Omental fat pad (tissue), 4 donors: ENCODE measurements at places on chromosomes 11 and 22.

GRCh38 chr11:44136176-44136945, 40.9 kb downstream of the EXT2 start:
- DNase-seq: no peak

GRCh38 chr11:38256436-38256835, 1658.4 kb upstream of the RAG2 start:
- DNase-seq: no peak

DNA sequence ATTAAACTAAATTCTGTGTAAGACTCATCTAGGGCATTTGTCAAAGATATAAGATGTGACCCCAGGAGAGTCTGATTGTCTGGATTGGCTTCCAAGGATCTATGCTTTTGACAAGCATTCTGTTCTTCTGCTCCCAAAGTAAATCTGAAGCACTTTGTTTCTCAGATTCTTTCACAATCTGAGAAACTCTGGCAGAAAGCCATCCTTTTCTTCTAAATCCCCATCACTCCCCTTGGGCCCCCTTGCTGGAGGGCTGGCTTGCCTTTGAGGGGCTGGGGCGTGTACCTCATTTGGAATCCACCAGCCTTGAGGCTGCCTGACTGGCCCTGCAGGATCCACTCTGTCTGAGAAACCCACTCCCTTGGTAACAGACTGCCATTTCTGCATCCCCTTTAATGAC, 173.5 kb upstream of the CTSC start:
- DNase-seq: no peak

DNA sequence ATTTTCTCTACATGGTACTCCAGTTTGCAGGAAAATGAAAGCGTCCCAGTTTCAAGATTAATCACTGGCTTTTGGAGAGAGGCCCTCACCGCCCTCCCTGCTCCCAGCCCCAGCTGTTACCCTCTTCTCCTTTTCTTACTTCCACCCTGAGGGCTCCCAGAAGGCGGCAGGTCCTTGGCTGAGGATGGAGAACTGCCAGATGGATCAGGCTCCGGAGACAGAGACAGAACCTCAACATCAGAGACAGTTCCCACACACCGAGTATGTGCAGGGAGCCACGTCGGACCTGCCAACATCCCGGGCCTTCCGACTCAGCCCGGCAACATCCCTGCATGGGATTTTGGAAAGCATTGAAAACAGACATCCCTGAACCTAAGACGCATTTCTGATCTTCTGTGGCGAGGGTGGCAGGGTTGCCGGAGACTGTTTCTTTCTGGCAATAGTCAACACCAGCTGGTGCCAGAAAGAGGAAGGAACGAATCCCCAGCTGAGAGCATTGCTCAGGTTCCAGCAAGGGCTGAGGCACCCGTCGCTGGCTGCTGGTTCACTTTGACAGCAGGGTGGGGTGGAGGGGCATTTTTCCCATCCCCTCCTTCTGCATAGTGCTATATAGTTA, 467.1 kb downstream of the MIAT start:
- no peak for DNase-seq

GRCh38 chr22:31753005-31753633, 700 bp upstream of the DEPDC5 start:
- no peak for DNase-seq

DNA sequence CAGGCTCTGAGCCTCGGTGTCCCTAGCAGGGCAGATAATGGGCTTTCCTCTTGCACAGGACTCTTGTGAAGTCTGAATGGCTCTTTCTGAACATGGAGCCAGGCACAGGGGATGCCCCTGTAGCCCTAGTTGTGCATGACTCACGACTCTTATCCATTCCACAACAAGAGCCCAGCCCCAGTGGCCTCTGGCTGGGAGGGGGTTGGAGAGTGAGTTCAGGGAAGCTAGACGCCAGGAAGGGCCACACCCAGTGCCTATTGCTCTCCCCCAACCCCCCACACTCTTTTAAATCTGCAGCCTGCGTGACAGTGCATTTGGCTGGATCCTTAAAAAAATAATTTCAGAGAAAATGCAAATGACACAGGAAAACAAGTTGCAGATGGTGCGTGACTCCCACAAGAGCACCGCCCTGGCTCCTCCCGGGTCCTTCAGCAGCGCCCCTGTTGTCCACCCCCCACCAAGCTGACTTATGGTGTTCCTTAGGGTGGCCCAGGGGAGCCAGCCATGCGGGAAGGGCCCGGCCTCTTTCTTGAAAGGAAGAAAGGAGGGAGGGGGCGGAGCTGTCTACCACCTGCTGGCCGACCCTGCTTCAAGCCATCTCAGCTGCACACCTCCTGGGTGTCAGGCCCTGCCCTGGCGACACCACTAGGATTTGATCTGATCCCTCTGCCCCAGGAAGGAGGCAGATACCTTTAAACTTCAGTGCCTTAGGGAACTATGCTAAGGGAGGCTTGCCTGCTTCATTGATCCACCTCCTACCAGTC, 74.7 kb downstream of the MN1 start:
- DNase-seq: no peak

- DNase-seq: no peak
These were observed 125.2 kb upstream of the SPON1 start for GRCh38 chr11:13837286-13837685.

- DNase-seq: no peak
These were observed 360.9 kb upstream of the NARS2 start for GRCh38 chr11:78935398-78936068.

DNA sequence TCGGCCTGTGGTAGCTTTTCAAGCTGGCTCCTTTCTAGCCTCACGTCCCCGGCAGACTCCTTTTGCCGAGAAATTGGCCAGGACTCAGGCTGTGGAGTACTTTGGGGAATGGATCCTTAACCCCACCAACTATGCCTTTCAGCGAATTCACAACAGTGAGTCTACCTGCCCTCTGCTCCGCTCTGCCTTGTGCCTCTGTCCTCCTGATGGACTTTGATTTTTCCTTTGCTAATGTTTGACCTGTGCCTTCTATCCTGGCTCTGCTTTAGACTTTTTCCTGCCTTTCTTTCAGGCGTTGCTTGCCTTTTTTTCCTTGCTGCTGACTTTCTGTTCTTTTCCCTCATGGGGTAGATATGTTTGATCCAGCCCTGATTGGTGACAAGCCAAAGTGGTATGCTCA, 12.5 kb downstream of the MADD start:
- no peak for DNase-seq

- no peak for DNase-seq
These were observed 557 bp downstream of the PACSIN2 start for GRCh38 chr22:43014316-43014868.

- DNase-seq: peak; percentile 45
These were observed 31.6 kb upstream of the JAM3 start for GRCh38 chr11:134037046-134037908.

GRCh38 chr11:70846781-70847655, 405.4 kb downstream of the SHANK2 start:
- DNase-seq: no peak

GRCh38 chr11:25733777-25734176, 598.2 kb upstream of the ANO3 start:
- DNase-seq: no peak

DNA sequence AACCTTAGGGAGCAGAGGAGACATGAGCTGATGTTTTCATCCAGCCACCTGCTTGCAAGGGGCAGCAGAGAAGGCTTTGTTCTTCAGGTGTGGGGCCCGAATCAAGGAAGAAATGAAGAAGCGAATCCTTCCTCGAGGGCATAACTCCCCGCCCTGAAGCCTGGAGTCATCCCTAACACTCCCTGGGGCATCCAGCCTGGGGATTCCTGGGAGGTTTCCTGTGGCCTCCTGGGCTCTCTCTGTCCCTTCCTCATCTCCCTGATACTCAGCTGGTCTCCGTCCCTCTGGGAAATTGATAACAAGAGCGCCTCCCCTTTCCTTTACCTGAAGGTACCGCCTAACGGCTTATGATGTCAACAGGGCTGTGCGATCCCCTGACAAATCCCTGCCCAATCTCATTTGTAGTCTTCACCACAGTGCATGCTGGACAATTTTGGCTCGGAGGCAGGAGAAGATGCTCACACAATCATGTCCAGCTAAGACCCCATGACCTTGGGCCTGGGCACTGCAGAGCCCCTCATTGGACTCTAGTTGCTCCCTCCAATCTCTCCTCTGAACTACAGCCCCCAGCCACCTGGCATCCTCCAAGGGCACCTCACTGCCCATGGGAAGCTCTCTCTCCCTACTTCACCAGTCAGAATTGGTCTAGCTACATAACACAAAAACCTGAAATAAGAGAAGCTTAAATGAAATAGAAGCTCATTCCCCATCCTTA, 80.6 kb upstream of the RTL6 start:
- DNase-seq: no peak

DNA sequence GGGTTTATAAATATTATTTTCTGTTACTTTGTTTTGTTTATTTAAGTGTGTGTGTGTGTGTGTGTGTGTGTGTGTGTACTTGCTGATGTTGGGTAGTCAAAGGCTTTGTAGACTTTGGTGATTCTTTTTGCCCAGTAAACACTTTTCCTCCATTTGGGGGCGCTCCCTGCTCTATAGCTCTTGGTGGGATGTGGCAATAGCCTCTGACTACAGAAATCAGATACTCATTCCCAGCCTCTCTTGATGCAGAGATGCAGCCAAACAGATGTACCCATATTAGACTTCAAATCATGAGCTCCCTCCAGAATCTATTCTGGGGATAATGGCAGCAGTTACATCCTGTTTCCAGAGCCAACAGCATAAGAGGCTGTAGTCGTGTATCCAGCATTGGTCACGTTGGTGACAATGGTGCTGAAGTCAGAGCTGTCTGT, 33.4 kb upstream of the APOL5 start:
- no peak for DNase-seq

- no peak for DNase-seq
These were observed 74.7 kb downstream of the SC5D start for GRCh38 chr11:121367001-121367843.

DNA sequence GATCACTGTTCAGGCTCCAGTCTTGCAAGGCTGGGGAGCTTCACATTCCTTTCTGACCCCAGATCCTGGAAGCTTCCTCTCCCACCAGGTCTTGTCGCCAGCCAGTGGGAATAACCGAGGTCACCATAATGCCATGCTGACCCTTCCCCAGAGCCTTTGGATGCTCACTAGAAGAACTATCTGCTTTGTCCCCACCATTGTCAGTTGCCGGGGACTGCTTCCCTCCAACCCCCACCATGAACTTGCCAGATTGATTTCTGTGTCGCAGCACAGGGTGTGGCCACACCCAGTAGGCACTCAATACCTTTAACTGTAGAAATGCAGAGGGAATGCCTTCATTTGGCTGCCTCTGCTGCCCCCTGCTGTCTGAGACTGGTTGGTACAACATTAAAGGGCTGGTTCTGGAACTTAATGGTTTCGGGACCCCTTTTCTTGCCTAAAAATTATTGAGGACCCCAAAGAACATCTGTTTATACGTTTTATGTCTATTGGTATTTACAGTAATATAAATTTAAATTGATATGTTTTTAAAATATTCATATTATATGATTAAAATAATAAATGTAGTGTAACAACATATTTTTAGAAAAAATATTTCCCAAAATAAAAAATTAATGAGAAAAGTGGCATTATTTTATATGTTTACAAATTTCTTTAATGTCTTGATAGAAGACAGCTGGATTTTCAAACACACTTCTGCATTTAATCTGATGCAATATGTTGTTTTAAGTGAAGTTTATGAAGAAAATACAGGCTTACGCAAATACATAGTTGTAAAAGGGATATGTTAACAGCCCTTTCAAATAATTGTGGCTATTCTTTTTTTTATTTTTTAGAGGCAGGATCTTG, 6.7 kb upstream of the GDPD5 start:
- DNase-seq: peak; percentile 78

GRCh38 chr11:117892651-117893050, 16.2 kb upstream of the FXYD6 start:
- DNase-seq: no peak

DNA sequence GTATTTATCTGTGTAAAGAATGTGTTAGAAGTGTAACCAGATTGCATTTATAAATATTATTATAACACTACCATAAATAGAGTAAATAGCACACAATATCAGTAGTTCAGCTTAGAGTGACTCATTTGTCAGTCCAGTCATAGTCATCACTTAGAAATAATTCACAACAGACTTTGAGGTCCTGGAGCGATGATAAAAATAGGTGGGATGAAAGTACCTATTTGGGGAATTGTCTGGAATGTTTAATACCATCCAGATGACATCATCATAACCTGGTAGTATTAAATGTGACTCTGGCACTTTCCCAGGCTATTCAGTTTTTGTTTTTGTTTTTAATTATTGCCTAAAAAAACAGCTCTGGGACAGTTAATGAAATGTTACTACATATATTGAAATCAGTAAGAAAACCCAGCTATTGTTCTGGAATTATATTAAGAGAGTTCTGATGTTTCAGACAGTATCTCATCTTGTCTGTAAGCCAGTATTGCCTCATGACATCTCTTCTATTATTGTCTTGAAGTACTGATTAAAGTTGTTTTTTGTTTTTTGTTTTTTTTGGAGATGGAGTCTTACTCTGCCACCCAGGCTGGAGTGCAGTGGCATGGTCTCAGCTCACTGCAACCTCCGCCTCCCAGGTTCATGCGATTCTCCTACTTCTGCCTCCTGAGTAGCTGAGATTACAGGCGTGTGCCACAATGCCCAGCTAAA, 74.8 kb downstream of the SIK2 start:
- no peak for DNase-seq
